Effector CD4-positive, alpha-beta T cell (primary cell): ENCODE measurements at places on chromosomes 2 and 18.
A peak's percentile ranks its signal among the peaks of the same experiment; 100 is the strongest.

GRCh38 chr18:54742659-54743604 is 85.3 kb upstream of the RAB27B start:
- no peak for DNase-seq

- DNase-seq, result no peak
Measured at GRCh38 chr2:110657724-110658305, 20.0 kb downstream of the BUB1 start.

DNA sequence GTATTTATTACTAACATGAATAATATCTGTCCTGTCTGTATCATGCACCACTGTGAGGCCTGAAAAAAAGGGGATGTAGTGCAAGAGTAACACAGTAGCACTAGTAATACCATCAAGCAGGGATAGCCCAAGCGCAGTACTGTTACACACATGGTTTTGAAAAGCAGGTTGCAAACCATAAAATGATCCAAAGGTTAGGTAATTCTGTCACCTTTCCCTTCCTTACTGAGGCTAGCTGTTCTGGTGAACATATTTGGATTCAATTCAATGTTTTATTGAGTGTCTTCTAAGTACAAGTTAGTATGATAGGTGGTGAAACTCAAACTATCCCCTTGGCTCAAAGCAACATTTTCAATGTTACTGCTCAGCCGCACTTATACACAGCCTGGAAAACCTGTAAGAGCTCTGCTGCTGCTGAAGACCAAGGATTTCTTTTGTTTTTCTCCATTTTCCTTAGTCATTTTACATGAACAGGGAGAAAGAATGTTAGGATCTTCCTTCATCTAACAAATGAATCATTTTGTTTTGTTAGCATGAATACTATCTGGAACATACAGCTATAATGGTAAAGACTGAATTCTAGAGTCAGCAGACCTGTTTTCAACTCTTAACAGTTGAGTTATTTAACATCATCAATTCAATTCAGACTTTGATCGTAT is 102.5 kb upstream of the ITPRID2 start:
- DNase-seq, result no peak

DNA sequence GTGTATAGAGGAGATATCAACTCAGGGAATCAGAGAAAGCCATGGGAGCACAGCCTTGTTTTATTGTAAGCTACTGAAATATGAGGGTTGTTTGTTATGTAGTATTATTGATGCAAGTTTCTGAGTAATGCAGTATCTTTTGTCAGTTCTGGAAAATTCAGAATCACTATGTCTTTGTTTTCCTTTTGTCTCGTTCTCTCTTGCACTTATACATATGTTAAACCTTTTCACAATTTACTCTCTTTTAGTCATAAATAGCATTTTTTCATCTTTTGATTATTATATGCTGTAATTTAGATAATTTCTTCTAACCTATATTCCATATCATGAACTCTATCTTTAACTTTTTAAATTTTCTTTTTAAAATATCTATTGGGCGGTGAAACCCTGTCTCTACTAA is 85.0 kb upstream of the COL3A1 start:
- DNase-seq, result no peak

- no peak for DNase-seq
Measured at GRCh38 chr2:696999-697627, 19.9 kb upstream of the TMEM18 start.

GRCh38 chr2:240644859-240645301 is 19.6 kb downstream of the GPR35 start:
- DNase-seq, result no peak

DNA sequence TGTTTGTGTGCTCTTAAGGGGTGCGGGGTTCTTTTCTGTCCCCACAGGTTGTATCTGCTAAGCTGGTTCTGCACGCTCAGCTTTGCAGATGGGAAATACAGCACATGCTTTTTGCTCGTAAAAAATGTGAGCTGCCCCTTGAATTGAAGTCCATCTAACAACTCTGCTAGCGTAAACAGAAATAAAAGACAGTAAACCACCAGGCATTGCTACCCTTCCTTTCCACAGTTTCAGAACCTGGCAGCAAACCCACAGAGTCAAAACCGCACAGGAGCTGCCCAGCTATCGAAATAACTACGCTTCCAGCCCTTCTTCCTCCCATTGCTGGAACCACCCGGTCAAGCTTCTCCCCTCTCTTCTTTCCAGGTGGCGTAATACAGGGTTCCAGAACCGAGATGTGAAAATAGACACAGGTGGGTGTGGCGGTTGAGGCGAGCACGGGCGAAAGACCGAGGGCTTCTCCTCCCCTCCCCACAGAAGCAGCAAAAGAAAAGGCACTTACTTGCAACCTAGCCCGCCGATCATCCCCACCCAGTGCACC is 479 bp downstream of the SCN9A start:
- no peak for DNase-seq

DNA sequence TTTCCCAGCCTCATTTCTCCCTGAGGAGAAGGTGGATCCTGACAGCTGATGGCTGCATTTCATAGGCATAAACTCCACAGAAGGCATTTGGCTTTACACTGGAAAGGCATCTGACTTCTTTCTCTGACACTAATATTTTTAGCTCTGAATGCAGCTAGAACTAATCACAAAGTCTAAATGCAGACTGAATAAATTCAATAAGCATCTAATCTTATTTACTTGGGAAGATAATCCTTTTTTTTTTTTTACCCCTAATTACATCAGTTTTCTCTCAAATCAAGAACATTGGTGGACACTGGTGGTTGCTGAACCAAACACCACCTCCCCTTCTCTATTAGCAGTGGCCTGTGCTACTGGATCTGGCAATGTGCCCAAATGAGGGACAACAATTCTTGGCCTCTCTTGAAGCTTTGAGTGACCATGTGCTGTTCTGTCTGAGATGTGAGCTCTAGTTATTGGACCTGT is 50.9 kb upstream of the CD226 start:
- no peak for DNase-seq

GRCh38 chr2:228688007-228688645 is 506.6 kb upstream of the SPHKAP start:
- no peak for DNase-seq

- no peak for DNase-seq
Measured at GRCh38 chr2:210496512-210496911, 20.0 kb upstream of the LANCL1 start.

DNA sequence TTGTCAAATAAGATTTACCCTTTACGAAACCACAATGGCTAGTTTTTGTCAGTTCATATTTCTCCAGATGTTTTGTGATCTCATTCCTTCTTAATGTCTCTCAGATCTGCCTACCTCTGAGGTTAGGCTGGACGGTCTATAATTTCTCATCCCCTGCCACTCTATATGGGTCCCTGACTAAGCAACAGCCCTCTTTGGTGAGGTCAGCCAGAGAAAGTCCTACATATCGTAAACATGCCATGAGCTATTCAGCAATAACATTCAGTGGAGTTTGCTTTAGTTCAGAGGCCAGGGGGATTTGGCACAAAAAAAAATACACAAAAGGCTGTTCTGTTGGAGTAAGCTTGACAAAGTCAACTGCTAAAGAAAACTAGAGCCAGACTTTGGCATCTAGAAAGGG is 192.1 kb upstream of the NCKAP5 start:
- no peak for DNase-seq

DNA sequence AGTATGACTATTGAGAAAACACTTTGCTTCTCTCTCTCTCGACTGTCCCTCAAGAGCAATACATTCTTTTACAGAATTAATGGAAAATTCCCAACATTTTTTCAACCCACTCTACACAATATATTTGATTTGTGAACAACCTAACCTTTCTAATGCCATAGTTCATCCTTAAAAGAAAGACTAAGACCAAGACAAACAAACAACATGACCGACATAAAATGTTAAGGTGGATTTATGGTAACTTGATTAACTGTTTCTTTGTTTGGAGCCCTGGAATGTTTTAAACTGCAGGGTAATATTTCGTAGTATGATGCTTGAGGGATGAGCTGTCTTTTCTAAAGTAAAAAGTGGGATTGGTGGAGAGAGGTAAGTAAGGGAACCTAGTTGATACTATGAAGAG is 738.2 kb downstream of the MBD2 start:
- no peak for DNase-seq

DNA sequence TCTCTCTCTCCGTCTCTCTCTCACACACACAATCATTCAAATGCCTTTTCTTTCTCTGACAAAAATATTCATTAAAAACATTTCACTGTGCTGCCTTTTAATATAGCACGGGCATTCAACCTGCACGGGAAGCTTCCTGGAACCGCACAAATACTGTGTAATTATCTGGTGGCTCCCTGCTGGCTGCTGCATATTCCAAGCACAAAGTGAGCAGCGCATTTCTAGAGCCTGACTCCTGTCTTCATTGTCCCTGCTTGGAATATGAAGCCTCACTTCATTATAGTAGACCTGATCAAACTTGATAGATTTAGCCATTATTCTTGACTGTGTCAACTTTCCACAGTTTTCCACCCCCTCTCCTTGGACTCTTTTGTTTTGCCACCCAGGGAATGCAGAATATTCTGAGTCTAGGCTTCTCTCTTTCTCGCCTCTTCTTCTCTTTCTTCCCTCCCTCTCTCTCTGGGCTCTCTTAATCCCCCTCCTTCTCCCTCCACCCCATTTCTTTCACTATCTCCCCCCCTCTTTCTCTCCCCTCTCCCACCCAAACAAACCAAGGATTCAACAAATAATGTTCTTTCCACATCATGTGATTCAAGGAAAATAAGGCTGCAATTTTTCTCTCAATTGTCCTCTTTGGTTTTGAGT is 672.1 kb upstream of the FANCL start:
- no peak for DNase-seq

DNA sequence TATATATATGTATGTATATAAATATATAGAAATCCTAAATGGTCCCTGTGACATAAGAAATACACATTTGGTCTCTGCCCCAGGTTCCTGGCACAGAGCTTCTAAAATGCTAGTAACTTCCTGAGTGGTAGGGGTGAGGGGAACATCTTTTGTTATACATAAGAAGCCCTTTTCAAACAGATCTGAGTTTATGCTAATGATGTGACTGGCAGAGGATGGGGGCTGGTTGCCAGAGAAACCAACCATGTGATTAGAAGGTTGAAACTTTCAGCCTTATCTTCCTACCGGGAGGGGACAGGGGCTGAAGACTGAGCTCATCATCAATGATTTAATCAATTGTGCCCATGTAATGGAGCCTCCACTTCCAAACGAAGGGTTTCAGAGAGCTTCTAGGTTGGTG is 16.3 kb downstream of the MFSD2B start:
- DNase-seq, result no peak

- DNase-seq, result no peak
Measured at GRCh38 chr2:133326652-133327397, 241.4 kb downstream of the NCKAP5 start.

DNA sequence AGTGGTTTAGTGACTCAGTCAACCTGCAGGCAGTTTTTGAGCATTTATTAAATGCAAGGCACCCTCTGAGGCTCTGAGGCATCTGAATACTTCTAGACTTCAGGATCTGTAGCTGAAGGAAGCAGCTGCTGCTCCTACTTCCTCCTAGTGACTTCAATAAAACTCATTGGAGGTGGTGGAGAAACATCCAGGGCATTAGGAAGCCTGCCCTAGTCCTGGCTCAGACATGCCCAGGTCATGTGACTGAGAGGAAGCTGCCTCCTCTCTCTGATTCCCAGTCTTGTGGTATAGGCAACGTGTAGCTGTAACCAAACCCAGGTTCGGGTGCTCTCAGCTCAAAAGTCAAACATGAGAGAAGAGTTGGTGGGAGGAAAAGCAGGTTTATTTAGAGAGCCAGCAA is 287.2 kb upstream of the GYPC start:
- no peak for DNase-seq

DNA sequence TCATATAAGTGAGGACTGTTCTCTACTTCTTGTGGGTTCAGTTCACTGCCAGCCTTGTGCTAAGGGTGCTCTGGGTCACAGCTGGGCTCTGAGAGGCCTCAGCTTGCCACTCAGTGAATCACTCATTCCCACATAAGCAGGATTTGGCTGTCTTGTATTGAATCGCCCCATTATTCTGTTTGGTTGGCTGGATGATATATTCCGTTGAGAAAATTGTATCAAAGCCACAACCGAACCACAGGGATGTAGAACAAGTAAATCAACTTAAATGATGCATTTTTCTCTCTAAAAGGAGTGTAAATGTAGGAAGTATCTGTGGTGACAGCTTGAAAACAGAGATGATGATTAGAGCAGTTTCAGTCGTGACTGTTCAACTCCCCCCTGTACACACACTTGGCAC is 39.6 kb downstream of the TTC39C start:
- DNase-seq, result peak; percentile 11

GRCh38 chr2:174399171-174399570 is 3.6 kb downstream of the SCRN3 start:
- no peak for DNase-seq

GRCh38 chr2:187554011-187554703 is at the start of gene TFPI:
Gene TFPI, minus strand, starts transcription at chr2:187554435. Its CDS starts 50,667 bp downstream, at chr2:187503768.
- no peak for DNase-seq

DNA sequence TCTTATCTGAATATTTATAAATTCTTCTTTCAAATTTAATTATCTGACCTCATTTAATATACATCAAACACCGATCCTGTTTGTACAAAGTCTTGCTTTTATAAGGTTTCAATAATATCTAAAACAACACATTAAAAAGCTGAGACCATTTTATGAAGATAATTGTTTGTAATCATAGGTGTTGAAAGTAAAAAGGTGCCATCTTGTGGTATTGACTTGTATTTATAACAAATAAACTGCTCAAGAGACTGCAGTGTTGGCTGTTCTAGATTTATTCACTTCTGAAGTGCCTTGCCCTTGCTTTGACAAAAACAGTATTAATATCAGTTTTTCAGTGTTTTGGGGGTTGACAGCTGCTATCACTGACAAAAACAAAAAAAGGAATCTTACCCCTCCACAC is 286.8 kb upstream of the HNMT start:
- DNase-seq, result no peak

- no peak for DNase-seq
Measured at GRCh38 chr2:36824273-36824672, 127.8 kb downstream of the VIT start.

DNA sequence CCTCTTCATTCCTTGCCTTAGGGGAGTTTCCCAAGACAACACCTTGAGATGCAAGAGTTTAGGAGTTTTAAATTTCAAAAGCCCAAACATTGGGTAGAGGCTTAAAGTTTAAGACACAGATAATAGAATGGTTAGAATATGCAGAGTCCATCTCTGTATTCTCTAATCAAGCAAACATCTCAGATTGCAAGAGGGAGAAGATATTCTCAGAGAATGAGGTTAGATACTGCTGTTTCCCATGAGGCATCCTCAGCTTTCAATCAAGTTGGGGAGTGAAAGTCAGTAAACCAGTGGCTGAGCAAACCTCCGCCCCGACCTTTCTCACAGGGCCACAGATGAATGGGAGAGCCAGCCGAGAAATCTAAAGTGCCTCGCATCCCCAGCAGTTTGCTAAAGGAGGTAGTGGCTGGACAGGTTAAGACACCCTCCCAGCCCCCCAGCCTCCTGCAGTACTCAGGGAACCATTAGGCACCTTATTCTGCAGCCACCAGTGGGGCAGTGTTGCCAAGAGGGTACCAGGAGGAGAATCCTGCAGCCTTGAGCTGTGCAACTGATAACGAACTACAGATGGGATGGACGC is 30.0 kb downstream of the FBXO36 start:
- DNase-seq, result no peak

DNA sequence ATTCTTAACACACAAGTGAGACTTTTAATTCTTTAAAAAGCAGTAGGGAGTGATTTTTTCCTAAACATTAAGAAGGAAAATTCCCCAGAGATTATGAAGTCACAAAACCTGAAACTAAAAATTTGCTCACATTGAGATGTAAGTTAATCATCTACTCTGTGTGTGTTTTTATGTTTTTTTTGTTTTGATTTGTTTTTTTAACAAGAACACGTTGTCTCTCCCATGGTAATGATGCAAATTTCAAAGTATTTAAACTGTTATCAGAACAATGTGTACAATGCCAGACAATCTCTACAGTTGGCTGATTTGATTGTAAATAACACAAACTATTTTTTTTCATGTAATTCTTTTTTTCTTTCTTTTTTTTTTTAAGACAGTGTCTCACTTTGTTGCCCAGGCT is 71.5 kb downstream of the COLEC12 start:
- DNase-seq, result no peak
